ENCODE measurements at places on chromosomes 13 and 19. TPM values are rescaled to one million over a fixed set of nuclear protein-coding genes. Genes with fewer than 3 reads are reported as not detected.

DNA sequence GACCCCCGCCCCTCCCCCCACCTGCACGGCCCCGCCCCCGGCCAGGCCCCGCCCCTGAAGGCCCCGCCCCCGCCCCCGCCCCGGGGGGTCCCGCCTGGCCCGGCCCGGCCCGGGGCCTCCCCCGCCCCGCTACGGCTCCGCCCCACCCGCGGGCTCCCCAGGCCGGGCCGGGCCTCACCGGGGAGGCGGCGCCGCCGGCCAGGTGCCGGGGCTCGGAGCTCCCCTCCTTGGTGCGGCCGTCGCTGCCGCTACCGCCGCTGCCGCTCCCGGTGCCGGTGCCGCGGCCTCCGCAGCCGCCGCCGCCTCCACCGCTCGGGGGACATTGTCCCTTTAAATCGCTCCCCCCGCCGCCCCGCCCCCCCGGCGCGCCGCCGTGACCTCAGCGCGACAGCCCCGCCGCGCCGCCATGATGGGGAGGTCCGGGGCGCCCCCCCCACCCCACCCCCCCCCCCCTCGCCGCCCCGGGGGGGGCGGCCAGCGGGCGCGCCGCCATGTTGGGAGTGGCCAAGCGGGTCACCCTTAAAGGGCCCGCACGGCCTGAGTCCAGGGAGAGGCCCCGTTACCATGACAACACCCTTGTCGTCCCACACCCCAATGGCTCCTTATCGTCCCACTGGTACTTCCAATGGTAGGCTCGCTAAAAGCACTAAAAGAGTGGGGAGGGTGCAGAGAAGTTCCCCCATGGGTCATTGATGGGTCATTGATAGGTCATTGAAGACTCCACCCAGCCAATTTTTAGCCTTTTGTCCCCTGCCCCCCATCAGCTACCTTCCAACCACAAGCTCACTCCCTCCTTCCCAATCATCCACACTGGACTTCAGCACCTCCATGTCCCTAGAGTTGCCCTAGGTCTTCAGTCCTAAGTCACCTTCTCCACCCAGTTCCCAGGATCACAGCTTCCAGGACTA, at the start of gene WIZ:
TSS of gene WIZ (minus strand) at position 337 of the 908 bp plus-strand sequence. CDS start 1,649 bp downstream, outside the sequence.
- no peaks in the 10 kb centered on the region for H3K27me3 ChIP-seq
- H3K4me1 ChIP-seq = peaks cover 30% of the 10 kb centered on the region
- peak; percentile 94 for DNase-seq
- peak within 1 kb of the TSS; percentile 92 for H3K27ac ChIP-seq
- peak within 1 kb of the TSS; percentile 74 for H3K4me3 ChIP-seq

GRCh38 chr13:64925284-64925683, 2304.9 kb downstream of the PCDH9 start:
- H3K4me1 ChIP-seq = no peaks in the 10 kb centered on the region
- H3K36me3 ChIP-seq = no peaks in the 10 kb centered on the region
- no peak for DNase-seq

GRCh38 chr13:32911506-32911905, 104.7 kb upstream of the KL start:
- H3K4me3 ChIP-seq = no peak overlapping the region
- no peak overlapping the region for H3K27ac ChIP-seq
- H3K27me3 ChIP-seq = no peaks in the 10 kb centered on the region

DNA sequence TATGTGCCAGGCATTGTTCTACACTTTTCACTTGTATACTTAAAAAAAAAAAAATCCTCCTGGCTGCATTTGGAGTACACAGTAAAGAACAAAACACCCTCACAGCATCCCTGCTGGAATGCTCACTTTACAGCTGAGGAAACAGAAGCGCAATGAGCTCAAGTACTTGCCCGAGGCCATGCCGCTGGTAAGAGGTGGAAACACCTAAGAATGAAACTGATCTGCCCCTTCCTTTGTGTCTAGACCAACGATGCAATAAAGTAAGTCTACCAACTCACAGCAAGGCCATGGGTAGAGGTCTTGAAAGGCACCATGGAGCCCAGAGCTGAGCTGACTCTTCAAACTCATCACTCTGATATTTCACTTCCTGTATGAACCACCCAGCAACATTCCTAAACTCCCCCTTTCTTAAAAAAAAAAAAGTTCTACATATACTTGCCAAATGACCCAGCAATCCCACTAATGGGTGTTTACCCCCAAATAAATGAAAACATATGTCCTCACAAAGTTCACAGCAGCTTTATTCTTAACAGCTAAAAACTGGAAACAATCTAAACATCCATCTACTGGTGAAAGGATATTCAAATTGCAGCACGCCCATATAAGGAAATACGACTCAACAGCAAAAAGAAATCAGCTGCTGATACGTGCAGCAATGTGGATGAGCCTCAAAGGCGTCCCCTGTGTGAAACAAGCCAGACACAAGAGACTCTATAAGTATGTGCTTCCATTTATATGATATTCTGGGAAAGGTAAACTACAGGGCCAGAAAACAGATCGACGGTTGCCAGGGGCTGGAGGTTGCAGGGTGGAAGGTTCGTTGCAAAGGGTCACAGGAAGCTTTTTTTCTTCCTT, 236.6 kb upstream of the MAB21L1 start:
- no peaks in the 10 kb centered on the region for H3K36me3 ChIP-seq
- H3K4me3 ChIP-seq = no peak overlapping the region
- no peaks in the 10 kb centered on the region for H3K27me3 ChIP-seq
- H3K4me1 ChIP-seq = no peaks in the 10 kb centered on the region

DNA sequence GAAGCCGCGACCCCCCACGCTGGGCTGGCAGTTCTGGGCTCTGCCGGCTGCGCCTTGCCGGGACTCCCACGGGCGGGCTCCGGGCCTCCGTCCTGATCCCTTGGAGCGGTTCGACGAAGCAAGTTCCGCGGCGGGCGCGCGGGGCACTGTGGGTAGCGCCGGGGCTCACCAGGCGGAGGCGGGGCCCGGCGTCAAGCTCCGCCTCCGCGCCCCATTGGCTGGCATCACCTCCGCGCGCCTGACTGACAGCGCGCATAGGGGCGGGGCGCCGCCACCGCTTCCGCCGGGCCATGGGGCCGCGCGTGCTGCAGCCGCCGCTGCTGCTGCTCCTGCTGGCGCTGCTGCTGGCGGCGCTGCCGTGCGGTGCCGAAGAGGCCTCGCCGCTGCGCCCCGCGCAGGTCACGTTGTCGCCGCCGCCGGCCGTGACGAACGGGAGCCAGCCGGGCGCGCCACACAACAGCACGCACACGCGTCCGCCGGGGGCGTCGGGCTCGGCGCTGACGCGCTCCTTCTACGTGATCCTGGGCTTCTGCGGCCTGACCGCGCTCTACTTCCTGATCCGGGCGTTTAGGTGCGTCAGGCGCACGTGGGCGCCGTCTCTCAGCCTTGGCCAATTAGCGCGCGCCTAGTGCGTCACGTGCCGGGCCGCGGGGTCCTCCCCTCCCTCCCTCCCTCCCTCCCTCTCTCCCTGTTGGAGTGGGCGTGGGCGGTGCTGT, at the start of gene FAM174C:
TSS of gene FAM174C (plus strand) at position 271 of the 716 bp plus-strand sequence. CDS start at position 291, 20 bp downstream.
- peak within 1 kb of the TSS; percentile 84 for H3K4me3 ChIP-seq
- H3K27ac ChIP-seq = peak within 1 kb of the TSS; percentile 92
- H3K4me1 ChIP-seq = peaks cover 45% of the 10 kb centered on the region
- H3K27me3 ChIP-seq = no peaks in the 10 kb centered on the region
- H3K36me3 ChIP-seq = peaks cover 66% of the 10 kb centered on the region

- no peaks in the 10 kb centered on the region for H3K27me3 ChIP-seq
- no peak overlapping the region for H3K4me3 ChIP-seq
- H3K36me3 ChIP-seq = no peaks in the 10 kb centered on the region
These were observed 127.6 kb downstream of the URI1 start for GRCh38 chr19:30069535-30070197.

DNA sequence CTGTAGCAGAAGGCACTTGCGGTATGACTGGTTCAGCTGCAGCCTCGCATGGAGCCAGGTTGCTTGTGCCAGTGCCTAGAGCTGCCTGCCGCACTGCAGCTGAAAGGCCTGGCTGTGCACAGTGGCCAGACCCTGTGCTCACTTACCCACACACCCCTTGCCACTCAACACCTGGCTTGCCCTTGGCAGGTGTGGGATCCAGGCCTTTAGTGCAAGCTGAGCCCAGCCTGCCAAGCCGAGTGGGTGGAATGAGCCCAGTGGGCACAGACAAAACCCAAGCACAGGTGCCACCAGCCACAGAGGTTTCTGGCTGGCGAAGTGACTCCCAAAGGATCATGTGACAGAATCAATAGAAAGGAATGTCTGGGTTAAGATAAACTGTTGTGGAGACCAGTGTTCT, 19.5 kb downstream of the LIG4 start:
- no peak for DNase-seq
- peaks cover 13% of the 10 kb centered on the region for H3K27me3 ChIP-seq
- H3K27ac ChIP-seq = no peak overlapping the region

GRCh38 chr19:33311326-33311682, 9.0 kb upstream of the CEBPA start:
- peak; percentile 64 for DNase-seq
- peaks cover 11% of the 10 kb centered on the region for H3K27me3 ChIP-seq
- H3K4me3 ChIP-seq = no peak overlapping the region
- no peaks in the 10 kb centered on the region for H3K36me3 ChIP-seq

GRCh38 chr19:33441828-33442227, 68.3 kb downstream of the CEBPG start:
- no peak for DNase-seq
- H3K4me1 ChIP-seq = no peaks in the 10 kb centered on the region
- H3K36me3 ChIP-seq = no peaks in the 10 kb centered on the region
- no peaks in the 10 kb centered on the region for H3K27me3 ChIP-seq

- H3K4me1 ChIP-seq = no peaks in the 10 kb centered on the region
- H3K27ac ChIP-seq = no peak overlapping the region
- H3K36me3 ChIP-seq = no peaks in the 10 kb centered on the region
These were observed 208.3 kb downstream of the FOXO1 start for GRCh38 chr13:40457929-40458719.

- DNase-seq = no peak
- no peak overlapping the region for H3K4me3 ChIP-seq
- no peak overlapping the region for H3K27ac ChIP-seq
These were observed 14.0 kb upstream of the TMEM255B start for GRCh38 chr13:113745059-113745458.

DNA sequence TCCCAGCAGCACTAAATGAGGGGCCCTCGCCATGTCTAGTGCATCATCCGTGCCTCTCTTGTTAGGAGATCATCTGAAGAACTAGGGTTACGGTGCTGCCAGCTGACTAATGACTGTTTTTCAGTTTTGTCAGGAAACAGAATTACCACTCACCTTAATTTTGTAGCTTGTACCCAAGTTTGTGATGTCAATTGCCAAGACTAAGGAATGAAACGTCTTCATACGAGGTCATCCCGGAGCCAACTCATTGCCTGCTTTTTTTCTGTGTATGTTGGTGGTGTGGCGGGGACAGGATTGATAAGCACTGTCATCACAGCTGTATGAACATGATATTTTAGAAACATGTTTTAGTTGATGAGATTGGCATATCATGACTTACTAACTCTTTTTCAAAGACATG, 100.6 kb downstream of the TNFRSF19 start:
- H3K36me3 ChIP-seq = no peaks in the 10 kb centered on the region
- H3K4me1 ChIP-seq = no peaks in the 10 kb centered on the region
- H3K27ac ChIP-seq = no peak overlapping the region
- H3K27me3 ChIP-seq = peaks cover 30% of the 10 kb centered on the region

- H3K36me3 ChIP-seq = no peaks in the 10 kb centered on the region
- H3K27ac ChIP-seq = no peak overlapping the region
- DNase-seq = no peak
- no peaks in the 10 kb centered on the region for H3K4me1 ChIP-seq
These were observed 32.9 kb upstream of the OXGR1 start for GRCh38 chr13:97027162-97027554.

GRCh38 chr19:53192771-53193534, at the start of gene ZNF665:
ZNF665 (minus strand) TSS chr19:53193358; CDS start chr19:53182898, 10,460 bp downstream.
- H3K27me3 ChIP-seq = no peaks in the 10 kb centered on the region
- peaks cover 30% of the 10 kb centered on the region for H3K4me1 ChIP-seq
- peak; percentile 94 for DNase-seq
- H3K4me3 ChIP-seq = peak within 1 kb of the TSS; percentile 94

- no peak overlapping the region for H3K27ac ChIP-seq
- DNase-seq = no peak
- no peaks in the 10 kb centered on the region for H3K4me1 ChIP-seq
- H3K36me3 ChIP-seq = no peaks in the 10 kb centered on the region
- no peaks in the 10 kb centered on the region for H3K27me3 ChIP-seq
These were observed 451.0 kb upstream of the SLC10A2 start for GRCh38 chr13:103517066-103517767.

GRCh38 chr19:28341810-28342350, 871.1 kb downstream of the UQCRFS1 start:
- peaks cover 14% of the 10 kb centered on the region for H3K36me3 ChIP-seq
- no peaks in the 10 kb centered on the region for H3K27me3 ChIP-seq
- no peak for DNase-seq
- no peak overlapping the region for H3K4me3 ChIP-seq
- H3K27ac ChIP-seq = no peak overlapping the region
- no peaks in the 10 kb centered on the region for H3K4me1 ChIP-seq

GRCh38 chr13:94033830-94034642, 445.4 kb downstream of the DCT start:
- no peaks in the 10 kb centered on the region for H3K36me3 ChIP-seq
- H3K4me3 ChIP-seq = no peak overlapping the region
- no peaks in the 10 kb centered on the region for H3K27me3 ChIP-seq
- no peak overlapping the region for H3K27ac ChIP-seq
- DNase-seq = no peak

- no peak overlapping the region for H3K27ac ChIP-seq
- no peaks in the 10 kb centered on the region for H3K36me3 ChIP-seq
- DNase-seq = no peak
- peaks cover 36% of the 10 kb centered on the region for H3K27me3 ChIP-seq
These were observed 128.3 kb upstream of the SPATA13 start for GRCh38 chr13:24032252-24032651.

DNA sequence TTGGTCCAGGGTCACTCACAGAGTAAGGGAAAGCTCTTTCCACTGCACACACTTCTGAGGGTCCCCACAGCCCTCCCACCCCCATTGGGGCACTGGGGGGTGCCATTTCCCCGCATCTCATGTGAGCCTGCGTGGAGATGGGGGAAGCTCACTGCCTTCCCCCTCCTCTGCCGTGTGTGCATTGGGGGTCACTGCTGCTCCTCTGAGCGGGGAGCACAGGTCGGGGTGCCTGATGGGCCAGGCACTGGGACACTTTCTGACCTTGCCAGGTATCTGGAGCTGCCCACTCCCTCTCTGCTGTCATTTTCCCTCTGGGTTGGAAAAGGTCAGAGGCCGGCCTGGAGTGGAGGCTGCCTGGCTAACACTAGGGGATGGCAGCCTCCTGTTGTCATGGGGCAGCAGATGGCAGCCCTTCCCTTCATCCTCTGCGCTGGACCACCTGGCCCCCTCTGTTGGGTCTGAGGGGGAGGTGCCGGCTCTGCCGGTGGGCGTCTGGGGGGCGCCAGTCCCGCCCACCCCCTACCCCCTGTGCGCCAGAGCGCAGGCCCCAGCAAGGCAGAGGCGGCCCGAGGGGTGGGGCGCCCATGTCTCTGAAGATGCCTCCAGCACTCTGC, 9.1 kb downstream of the SSBP4 start:
- no peaks in the 10 kb centered on the region for H3K27me3 ChIP-seq
- H3K36me3 ChIP-seq = peaks cover 11% of the 10 kb centered on the region
- H3K27ac ChIP-seq = peak overlapping the region; percentile 28
- DNase-seq = peak; percentile 62
- no peak overlapping the region for H3K4me3 ChIP-seq
- peaks cover 23% of the 10 kb centered on the region for H3K4me1 ChIP-seq

- DNase-seq = no peak
- H3K27ac ChIP-seq = no peak overlapping the region
- no peaks in the 10 kb centered on the region for H3K27me3 ChIP-seq
- H3K36me3 ChIP-seq = peaks cover 10% of the 10 kb centered on the region
- no peaks in the 10 kb centered on the region for H3K4me1 ChIP-seq
These were observed 400.5 kb downstream of the KLF12 start for GRCh38 chr13:73733706-73734105.

The FXYD1 gene
- total RNA-seq = not detected

The FXYD5 gene
- 286 TPM for total RNA-seq

The RNF113B gene
- total RNA-seq = not detected

The CGB5 gene
- total RNA-seq = not detected

The LIG4 gene
- total RNA-seq = 8.6 TPM

The PRODH2 gene
- not detected for total RNA-seq

The KLK3 gene
- not detected for total RNA-seq

The ZNF610 gene
- 0.12 TPM for total RNA-seq

The KLHL1 gene
- total RNA-seq = not detected

The ZNF440 gene
- total RNA-seq = 7.4 TPM

The ZNF571 gene
- 0.47 TPM for total RNA-seq

Measured in activated CD4-positive, alpha-beta T cell treated with anti-CD3 and anti-CD28 coated beads, Interleukin-2, amount 10 ng/mL, durations not matched to agents 24 days and 14 days (primary cell).